T-cell (primary cell): ENCODE measurements at places on chromosomes 2 and 18. TPM values are rescaled to one million over a fixed set of nuclear protein-coding genes. Genes with fewer than 3 reads are reported as not detected.

The CDCA7 gene
- 7.2 TPM for total RNA-seq

The MALL gene
- total RNA-seq: 0.53 TPM

The ZAP70 gene
- total RNA-seq: 474 TPM

The RIF1 gene
- 68.3 TPM for total RNA-seq

The SPR gene
- total RNA-seq: not detected

The MC5R gene
- not detected for total RNA-seq

The MROH2A gene
- not detected for total RNA-seq

The SLC8A1 gene
- total RNA-seq: 0.09 TPM

The ALK gene
- not detected for total RNA-seq

The KYNU gene
- total RNA-seq: not detected

The LIMS3 gene
- 1.5 TPM for total RNA-seq

The TNFRSF11A gene
- 1.2 TPM for total RNA-seq

The CABYR gene
- total RNA-seq: 2.4 TPM

The LOXHD1 gene
- total RNA-seq: 0.07 TPM

The NAT8 gene
- not detected for total RNA-seq

The DNAJC27 gene
- total RNA-seq: 14.9 TPM
